ENCODE measurements at places on chromosomes 3 and 15.

DNA sequence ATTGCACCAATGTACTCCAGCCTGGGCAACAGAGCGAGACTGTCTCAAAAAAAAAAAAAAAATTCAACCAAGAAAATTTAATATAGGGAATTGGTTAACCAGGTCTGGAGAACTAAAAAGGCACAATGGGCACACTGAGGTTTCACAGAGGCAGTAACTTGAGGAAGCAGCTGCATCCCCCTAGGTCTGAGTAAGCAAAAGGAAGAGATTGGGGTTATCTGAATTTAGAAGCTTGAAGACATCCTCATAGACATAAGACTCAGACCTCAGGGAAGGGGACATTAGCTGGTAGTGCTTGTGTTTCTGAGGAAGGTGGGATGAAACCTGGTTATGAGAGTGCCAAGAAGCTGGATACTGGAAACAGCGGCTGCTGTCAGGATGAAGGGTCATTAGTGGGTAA is 50.1 kb upstream of the LEKR1 start:
- DNase-seq: no peak

DNA sequence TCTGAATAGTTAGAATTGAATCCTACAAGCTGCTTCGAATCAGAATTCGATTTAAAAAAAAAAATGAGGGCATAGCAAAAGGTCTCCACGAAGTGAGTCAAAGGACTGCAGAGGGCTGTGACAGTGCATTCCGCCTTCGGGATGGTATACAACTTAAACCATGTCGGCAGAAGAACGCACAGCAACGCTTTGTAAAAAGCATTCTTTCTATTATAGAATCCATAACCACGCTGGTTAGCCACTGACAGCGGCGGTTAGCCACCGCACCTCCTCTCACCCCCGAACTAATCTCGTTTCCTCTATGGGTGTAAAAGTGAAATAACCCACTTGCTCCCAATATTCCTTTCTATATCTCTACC is 664 bp upstream of the PIK3CA start:
- no peak for DNase-seq

DNA sequence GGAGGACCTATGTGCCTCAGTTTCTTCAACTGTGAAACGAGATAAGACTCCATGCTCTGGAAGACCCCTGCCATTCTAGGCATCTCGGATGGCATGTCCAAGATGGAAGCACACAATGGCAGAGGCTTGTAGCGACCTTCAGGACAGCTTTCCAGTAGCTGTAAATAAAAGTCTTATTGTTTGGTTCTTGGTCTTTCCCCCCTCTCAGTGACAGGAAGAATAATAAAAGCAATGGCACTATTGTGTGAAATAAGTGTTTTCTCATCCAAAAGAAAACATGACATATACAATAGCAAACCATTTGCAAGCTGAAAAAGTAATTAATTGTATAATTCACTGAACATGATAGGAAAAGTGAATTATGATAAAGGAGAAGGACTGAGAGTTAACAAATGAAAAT is 32.5 kb upstream of the CD47 start:
- no peak for DNase-seq

DNA sequence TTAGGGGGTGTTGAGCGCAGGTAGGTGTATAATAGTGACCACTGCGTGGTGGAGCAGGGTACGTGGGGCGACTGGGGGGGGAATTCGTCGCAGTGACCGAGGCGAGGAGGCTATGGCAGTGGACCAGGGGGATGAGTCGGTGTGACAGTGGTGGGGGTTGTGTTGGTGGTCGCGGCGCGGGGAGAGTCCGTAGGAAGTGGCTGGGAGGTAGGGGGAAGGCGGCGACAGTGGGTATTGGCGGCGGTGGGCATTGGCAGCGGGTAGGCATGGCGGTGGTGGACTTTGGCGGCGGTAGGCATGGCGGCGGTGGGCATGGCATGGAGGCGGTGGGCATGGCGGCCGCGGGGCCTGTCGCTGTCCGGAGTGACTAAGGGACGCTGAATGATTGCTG is 739 bp downstream of the SNRPN start:
- peak; percentile 18 for DNase-seq

GRCh38 chr3:138326866-138327595 is 2.6 kb downstream of the NME9 start:
- no peak for DNase-seq

DNA sequence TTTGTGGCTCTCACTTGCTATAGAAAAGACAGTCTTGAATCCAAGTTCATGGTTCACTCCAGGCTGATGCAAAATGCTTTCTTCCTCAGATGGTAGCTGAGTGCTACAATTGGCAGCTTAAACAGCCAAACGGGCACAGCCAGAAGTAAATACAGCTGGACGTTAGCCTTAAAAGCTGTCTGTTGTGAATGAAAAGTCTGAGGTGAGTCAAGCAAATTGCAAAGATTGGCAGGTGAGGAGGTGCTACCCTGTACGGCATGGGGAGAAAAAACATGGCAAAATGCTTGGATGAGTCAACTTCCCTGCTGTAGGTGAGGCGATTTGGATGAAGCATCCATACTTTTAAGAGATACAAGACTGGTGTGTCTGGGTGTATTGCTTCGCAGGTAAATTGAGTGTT is 40.5 kb downstream of the IL5RA start:
- no peak for DNase-seq

DNA sequence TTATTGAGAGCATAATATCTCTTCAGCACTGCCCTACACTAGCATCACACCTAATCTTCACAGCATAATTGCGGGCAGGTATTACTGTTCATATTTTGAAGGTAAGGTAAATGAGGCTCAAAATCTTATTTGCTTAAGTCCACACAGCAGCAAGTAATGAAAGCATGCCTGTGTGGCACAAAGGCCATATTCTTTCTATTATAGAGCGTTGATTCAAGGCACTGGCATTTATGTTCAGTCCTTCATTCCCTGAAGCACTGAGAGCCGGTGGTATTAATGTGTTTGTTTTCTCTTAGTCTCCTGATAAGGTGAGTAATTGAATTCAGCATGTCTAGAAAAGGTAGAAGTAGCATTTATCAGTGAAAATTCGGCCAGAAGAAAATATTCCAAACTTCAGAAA is 231.2 kb downstream of the BBX start:
- no peak for DNase-seq

DNA sequence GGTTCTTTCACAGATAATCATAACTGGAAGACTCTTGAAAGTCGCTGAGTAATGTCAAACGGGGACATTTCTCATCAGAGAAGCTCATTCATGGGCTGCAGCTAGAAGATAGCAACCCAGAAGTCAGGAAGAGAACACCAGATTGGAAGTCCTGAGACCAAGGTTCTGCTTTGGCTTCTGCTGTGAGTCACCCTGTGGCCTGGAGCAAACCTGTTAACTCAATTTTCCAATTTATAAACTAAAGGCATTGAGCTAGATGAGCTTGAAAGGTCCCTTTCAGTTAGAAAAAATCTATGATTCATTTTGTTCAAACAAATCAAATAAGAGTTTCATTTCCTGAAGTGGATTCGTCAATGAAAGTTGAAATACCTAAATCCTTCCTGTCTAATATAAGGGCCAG is 402.2 kb downstream of the EPHB1 start:
- DNase-seq: no peak

- DNase-seq: no peak
Observed at GRCh38 chr15:85453144-85453872, 72.9 kb downstream of the AKAP13 start.

DNA sequence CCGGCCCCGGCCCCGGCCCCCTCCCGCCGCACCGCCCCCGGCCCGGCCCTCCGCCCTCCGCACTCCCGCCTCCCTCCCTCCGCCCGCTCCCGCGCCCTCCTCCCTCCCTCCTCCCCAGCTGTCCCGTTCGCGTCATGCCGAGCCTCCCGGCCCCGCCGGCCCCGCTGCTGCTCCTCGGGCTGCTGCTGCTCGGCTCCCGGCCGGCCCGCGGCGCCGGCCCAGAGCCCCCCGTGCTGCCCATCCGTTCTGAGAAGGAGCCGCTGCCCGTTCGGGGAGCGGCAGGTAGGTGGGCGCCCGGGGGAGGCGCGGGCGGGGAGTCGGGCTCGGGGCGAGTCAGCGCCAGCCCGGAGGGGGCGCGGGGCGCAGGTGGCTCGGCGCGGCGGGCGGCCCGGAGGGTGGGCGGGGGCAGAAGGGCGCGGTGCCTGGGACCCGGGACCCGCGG is 352 bp downstream of the CHRD start:
- peak; percentile 62 for DNase-seq
